HFF-Myc (cell line): ENCODE measurements at places on chromosomes 4 and X.

DNA sequence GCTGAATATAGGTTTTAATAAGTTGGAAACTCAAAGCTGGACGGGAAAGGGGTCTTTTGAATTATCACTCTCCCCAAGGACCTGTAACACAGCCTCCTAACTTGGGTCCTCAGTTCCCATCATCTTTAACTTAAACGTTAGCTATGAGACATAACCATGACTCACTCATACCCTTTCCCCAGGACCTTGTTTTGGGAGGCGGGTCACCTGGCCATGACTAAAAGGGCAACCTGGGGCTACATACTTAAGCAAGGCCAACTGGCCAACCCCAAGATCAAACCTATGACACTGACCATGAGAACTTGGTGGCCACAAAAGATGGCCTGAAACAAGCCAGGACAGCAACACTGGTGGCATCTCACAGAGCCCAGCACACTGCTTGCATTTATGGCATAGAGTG, 89.0 kb downstream of the SH3KBP1 start:
- no peak for DNase-seq

DNA sequence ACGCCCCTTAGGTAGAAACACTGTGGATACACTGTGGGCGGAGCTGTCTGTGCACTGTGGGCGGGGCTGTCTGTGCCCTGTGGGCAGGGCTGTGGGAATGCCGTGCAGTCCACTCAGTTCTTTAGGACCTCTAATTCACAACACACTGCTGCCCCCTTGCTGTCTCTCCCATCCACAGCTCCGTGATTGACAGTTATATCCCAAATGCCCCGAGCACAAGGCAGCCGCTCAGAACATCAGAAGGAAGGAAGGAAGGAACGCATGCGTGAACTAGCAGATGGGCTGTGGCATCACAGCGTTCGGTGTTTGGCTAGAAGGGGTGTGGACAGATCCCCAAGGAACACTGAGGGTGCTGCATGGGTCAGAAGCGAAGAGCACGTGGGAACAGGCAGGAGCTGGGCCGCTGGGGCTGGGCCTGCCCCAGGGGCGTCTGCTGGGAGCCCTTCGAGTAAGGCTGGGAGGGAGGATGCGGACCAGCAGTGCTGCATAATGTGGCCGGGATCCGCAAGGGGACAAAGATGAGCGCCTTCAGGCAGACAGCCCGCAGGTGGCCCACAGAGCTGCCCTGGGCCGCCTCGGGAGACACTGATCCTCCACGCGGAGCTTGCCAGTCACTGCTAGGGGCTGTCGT, 29.8 kb downstream of the ACOX3 start:
- DNase-seq, result no peak

GRCh38 chr4:118076958-118077766, 42.9 kb downstream of the NDST3 start:
- peak; percentile 27 for DNase-seq

GRCh38 chr4:89704651-89705395, 132.1 kb downstream of the SNCA start:
- DNase-seq, result no peak

DNA sequence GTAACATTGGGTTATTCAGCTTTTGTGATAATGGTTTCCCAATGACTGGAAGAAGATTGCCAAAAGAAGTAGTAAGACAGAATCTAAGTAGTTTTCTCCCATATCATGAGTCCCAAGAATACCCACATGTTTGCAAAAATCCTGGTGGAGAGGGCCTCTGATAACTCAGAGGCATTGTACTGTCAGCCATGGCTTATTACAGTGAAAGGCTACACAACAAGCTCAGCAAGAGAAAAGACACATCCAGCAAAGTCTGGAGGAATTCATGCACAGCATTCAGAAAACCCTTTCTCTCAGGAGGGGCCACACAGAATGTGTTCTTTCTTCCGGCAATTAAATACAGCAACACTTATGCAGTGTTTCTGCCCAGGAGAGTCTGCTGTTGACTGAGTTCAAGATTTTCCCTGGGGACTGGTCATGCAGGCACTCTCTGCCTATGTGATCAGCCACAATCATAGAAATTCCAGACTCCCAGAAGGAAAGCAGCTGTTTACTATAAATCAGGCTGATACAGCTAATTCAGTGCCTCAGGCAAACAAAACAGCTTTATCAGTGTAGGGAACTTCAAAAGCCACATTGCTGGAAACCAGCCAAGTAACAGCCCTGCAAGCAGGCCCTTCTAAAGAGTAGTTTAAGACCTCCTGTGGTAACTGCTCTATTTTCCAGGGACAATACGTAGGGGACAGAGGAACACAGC, 937.1 kb downstream of the CCSER1 start:
- no peak for DNase-seq

GRCh38 chrX:64198036-64198435, 7.5 kb downstream of the AMER1 start:
- DNase-seq, result no peak
